ENCODE measurements at places on chromosomes 11 and 22.

GRCh38 chr11:55634813-55635212 lies at the start of gene OR4P4:
TSS of gene OR4P4 (plus strand) at chr11:55635113.
- DNase-seq = no peak

DNA sequence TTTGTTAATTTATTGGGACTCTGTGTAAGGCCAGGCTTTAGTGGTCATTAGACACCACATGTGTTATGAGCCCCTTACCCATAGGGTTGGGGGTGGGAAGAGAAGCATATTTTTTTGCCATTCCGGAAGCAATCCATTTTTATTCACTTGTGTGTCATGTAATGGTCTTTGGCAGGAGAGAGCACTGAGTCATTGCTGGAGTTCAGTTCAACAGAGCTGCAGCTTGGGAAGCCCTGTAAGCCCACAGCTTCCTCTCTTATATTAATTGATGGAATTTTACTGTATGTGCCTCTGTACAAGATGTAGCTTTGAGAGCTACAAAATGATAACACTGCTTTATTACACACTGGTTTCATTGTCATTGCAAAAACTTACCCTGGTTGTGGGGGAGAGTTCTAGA lies 177.3 kb upstream of the SORL1-AS1 start:
- no peak for DNase-seq

GRCh38 chr11:18010121-18010670 lies 2.7 kb downstream of the SERGEF start:
- no peak for DNase-seq

- no peak for DNase-seq
Measured at GRCh38 chr11:73403541-73403940, 27.3 kb downstream of the RELT start.

DNA sequence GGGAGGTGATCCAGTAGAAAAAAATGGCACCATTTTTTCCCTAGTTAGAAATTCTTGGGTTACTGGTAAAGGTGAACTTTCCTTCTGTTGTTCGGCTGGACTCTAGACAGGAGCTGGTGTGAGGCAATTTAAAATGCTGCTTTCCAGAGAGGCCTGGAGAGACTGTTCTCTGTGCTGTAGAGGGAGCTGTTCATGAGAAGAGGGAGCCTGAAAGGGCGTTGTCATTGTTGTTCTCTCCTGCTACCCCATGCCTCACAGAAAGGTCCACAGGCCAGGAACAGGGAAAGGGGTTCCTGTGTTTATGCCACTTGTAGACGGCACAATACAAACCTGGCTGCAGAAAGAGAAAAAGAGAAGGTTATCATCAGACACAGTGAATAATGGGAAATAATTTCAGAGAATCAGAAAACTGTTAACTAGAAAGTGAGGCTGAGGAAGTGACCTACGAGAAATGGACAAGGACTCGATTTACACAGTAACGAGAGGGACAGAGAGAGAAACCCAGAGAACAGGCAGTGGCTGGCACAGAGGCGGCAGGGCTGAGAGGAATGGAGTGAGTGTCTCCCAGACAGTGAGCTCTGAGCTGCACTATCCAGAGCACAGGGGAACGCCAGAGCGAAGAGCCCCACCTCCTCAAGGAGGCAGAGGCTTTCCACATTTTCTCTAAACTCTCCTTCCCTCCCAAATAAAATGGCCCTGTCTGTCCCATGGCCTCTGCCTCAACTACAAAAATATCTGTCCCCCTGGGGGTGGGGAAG lies 109.2 kb downstream of the RRM1 start:
- DNase-seq = no peak

DNA sequence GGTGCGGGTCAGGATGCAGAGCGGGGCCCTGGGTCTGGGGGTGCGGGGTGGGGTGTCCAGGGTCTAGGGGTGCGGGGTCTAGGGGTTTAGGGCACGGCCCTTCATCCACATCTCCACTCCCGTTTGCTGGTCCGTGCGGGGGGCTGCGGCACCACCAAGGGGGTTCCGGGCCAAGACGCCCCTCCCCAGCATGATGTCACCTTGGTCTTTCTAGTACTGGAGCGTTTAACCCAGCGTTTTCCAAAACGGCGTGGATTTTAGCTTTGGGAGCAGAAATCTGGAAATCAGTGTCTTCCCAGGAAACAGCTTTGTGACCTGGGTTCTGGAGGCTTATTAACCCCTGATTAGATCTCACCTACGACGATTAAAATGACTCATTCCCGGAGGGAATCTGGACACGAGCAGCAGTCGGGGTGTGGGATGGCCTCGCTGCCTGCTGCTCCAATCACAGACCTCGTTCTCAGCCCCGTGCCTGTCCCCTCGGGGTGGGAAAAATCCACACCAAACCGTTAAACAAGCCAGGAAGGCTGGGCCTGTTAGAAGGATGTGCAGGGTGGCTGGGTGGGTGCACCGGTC lies 759 bp downstream of the AP2A2 start:
- no peak for DNase-seq

DNA sequence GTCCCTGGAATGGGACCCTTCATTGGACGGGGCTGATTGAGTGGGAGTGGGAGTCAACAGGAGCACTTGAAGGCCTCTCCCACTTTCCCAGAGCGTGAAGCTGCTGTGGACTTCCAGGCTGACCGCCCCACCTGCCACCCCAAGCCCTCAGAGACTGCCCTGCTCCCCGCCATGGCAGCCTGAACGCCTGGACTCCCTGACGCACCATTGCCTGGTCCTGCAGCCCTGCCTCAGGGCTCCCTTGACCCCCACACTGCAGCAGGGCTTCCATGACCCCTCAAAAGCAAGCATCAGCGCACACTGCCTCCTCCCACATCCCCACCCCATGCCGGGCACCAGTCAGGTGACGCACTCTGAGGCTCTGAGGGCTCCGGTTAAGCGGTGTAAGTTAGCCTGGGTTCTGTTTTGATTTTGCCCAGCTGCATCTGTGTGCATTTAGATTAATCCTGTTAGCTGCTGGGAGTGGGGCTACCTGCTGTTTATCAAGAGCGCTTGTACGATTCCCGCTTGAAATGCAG lies 39.4 kb downstream of the TRIM29 start:
- no peak for DNase-seq
